Activated CD8-positive, alpha-beta memory T cell treated with anti-CD3 and anti-CD28 coated beads for 4 hours (primary cell): ENCODE measurements at places on chromosomes 5 and 9.

DNA sequence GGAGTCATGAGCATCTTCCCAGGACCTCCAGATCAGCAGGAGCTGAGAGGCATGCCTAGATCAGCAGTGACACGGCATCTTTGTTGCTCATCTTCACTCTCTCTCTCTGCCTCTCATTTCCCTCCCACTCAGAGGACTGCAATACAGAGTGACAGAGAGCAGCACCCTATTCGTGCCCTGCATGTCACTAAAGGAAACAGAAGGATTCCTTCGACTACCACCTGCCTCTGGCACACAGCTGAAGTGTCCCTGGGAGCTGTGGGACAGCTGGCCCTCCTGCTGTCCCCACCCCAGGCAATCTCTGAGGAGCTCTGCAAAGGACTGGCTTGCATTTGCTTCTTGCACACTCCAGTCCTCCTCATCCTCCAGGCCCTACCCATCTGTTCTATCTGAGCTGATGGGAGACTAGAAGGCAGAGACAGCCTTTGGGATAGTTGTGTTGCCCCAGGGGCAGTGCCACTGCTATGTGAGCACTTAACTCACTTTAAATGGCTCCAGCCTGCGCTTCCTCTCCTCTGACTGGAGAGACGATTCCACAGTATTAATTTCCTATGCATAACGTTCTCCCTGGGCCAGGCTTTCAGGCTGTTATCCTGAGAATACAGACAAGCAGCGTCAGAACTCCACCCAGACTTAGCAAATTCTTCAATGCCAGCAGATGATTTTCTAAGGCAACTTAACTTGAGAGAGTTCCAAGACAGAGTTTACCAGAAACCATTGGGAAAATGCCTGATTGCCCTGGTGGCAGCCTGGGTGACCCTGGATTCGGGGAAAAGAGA, 167.6 kb upstream of the MAP1B start:
- DNase-seq = no peak

- DNase-seq = no peak
Measured at GRCh38 chr9:119938871-119939270, 569.6 kb upstream of the BRINP1 start.

DNA sequence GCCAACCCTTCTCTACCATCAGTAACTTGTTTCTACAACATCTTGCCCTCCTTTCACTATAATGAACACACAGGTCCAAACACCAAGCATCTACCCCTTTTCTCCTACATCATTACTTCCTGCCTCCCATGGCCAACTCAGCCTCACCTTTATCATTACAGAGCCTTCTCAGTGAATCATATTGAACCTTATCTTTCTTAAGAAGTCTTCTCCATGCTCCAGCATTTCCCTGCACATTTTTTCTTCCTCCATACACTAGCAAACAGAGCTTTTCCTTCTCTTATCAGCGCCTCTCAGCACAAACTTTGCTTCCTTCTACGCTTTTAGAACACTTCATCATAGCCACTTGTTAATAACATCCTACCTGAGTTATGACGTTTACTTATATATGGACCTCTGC, 148.2 kb downstream of the ARL15 start:
- no peak for DNase-seq

GRCh38 chr9:85155352-85155751, 485.8 kb downstream of the NTRK2 start:
- DNase-seq = no peak

DNA sequence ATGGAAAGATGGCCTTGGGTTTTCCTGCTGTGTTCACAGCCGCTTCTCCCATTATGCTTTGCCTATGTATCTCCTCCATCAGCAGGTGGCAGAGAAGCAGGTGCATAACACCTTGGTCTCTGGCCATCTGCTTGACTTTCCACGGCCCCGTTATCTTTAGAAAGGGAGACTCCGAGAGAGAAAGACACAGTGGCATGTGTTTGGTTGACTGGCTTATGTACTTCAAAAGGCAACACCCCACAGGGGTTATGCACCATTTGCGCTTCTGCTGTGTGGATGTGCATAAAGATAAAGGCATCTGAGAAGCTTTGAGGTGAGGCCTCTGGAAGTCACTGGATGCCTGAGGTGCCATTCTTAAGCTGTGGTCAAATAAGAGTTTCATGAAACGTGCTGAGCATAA, 138.4 kb downstream of the EGFLAM start:
- no peak for DNase-seq

DNA sequence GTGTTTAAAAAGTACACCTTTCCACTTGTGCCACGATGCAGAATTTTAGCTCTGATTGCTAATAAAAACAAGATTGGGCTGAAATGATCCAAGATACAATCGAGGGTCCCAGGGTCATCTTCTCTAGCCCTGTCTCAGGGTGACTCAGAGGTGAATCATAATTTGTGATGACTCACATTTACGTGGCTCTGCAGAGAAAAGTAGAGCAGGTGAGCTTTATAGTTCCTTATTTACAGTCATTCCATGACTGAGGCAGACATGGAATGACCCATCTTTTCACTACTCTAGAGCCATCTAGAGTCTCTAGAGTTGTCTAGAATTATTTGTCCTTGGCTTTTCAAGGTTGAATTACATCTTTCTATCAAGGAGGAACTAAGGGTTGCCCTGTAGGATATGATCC, 155.2 kb downstream of the GAS1 start:
- DNase-seq = no peak

DNA sequence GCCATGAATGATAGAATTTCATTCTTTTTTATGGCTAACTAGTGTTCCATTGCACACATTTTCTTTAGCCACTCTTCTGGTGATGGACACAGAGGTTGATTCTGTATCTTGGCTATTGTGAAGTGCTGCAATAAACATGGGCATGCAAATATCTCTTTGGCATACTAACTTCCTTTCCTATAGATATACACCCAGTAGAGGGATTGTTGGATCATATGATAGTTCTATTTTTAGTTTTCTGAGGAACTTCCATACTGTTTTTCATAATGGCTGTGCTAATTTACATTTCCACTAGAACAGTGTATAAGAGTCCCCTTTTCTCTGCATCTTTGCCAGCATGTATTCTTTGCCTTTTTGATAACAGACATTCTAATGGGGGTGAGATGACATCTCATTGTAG, 50.4 kb upstream of the CDK5RAP2 start:
- DNase-seq = no peak

DNA sequence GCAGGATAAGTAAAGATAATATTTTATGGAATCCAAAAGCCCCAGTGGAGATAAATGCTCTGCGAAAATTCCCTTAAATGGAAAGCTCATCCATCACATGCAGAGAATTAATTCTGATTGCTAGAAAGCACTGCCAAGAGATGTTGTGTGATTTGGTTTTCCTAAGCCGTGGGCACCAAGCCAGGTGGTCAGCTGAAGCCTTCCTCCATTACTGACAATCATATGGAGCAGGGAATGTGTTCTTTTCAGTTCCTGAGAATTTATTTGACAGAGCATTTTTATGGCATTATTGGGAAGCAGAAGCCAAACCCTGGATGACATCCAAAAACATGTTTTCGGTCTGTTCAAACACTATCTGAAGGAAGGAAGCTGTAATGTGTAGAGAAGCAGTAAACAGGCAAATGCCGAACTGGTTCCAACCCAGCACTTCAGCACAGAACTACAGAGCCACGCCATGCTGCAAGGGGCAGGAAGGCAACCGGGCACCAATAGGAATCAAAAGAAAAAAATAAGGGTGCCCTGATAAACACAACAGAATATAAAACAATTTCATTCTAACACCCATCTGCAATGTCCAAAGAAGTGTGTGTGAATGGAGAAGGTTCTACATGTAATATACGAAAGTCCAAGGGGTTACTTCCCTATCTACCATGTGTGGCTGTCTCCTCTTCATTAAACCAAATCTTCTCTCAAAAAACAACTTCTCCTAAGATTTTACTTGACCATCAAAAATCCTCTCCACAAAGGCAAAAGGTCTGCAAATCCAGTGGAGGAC, 12.3 kb downstream of the ARSB start:
- DNase-seq = no peak

DNA sequence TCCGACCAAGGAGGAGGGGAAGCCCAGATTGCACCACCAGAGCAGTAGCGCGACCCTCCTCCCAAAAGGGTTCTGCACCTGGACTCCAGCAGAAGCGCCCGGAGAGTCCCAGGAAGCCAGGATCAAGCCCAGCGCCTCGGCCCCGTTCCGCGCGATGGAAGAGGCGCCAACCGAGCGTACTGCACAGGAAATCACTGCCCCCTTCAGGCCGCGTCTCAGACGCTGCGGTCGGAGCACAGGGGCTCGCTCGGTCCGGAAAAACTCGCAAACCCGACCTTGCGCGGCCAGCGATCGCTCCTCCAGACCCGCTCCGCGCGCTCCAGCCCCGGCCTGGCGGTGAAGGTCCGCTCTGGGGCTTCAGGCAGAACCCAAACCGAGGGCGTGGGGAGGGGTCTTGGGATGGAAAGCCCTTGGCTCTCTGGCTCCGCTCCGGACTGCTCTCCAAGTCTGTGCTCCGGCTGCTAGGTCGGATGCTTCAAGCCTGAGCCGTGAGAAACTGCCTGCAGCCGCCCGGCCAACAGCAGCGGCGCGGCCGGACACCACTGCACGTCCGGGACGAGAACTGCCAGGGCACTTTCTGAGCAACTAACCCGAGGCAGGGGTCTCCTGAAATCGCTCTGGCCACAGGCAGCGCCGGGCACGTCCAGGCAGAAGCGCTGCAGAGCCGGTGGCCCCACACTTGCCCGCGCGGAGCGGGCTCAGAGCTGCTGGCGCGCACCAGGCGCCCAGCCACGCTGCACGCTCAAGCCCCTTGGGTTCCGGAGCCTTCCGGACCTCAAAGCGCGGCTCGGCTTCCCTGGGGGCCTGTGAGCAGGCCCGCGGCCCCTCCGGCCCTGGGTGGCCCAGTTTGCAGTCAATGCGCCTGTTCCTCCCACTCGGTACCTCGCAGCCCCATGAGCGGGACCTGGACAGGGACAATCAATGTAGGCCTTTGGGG, 1.3 kb downstream of the GABBR2 start:
- no peak for DNase-seq

DNA sequence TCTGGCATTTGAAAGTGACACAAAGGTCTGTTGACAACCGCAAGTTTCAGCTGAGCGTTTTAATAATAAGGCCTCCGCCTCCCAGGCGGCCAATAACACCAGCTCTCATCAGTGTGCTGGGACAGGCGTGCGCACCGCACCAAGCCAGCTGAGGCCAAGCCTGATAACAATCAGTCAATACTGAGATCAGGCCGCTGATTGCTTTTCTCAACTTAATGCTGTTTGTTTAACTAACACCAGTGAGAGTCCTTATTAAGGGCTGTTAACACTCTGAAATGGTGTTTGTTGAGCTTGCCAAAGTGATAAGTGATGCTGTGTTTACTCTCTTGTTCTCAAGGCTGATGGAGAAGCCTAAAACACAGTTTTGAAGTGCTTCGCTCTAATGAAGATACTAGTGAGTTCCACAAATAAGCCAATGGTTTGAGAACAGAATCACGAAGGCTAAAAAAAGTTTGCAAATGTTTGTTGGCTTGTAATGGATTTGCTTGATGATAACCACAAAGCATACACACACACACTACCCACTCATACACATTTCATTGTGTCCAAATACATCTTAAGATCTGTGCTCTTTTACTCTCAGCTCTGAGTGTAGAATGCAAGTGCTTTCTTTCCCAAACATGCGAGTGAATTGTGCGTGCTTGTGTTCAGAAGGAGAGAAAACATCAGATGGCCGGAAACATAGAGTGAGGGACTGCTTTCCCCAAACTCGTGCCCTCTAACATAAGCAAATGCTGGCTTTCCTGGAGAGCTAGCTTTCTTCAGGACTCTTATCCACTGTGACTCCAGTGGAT, 330.4 kb upstream of the KLF4 start:
- DNase-seq = no peak

DNA sequence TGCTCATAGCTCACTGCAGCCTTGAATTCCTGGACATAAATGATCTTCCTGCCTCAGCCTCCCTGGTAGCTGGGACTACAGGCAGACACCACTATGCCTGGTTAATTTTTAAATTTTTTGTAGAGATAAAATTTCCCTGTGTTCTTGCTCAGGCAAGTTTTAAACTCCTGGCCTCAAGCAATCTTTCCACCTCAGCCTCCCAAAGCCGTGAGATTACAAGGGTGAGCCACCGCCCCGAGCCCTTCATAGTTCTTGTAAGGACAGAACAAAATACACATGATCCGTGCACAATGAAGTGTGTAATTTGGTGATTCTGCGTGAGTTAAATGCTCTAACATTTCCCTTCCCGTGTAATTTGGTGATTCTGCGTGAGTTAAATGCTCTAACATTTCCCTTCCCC, 27.7 kb upstream of the MYO10 start:
- DNase-seq = no peak

DNA sequence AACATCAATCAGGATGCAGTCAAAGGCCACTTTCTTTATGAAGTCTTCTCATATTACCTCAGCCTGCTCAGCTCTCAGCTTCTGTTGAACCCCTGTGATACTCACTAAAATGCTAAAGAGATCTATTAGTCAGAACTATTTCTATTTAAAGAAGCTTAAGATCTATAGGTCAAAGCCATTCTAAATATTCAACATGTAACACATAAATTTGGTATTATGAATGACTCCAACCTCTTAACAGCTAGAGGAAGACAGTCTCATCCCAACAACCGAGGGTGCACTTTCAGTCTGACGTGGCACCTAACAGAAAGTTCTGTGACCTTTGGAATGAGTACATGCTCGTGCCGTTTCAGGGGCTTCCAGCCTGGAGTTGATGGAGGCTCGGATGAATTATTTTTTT, 301.5 kb upstream of the VLDLR start:
- DNase-seq = no peak

DNA sequence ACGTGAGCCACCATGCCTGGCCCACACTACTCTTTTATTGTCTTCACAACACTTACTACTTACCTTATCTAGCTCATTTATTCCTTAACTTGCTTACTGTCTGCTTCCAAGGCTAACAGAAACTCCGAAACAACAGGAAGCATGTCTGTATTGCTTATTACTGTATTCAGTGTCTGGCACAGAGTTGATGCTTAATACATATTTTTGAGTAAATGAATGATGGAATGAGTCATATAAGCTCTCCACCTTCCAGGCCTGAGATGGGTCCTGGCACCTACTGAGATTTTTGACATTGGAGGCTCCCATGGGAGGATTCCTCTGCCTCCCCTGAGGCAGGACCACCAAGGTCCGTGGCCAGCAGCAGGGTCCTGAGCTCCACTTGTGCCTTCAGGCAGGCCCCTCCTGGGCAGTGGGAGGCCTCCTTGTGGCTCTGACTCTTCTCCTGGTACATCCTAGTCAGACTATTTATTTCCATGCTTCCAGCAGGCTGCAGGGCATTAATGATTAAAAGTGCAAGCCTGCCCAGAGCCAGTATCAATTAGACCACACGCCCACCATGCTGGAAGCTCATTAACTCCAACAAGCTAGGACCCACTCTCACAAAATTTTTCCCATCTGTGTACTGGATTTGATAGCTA, 76.5 kb upstream of the CTNNA1 start:
- DNase-seq = no peak

DNA sequence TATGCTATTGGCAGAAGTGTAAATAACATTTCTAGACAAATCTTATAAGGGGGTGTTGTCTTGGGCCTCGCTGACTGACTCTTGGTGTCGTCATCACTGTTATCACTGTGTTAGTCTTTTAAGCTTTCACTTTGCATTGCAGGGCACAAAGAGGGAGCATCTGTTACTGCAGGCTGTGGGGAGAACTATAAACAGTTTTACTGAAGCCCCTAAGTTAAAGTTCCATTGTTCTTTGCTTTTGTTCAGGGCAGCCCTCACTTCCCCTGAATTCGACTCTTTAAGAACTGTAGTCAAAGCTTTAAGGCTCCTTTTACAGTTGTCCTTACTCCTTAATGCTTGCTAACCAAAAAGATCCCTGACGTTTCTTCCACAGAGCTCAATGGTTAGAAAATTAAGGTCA, 605.0 kb downstream of the RAB3C start:
- DNase-seq = no peak
